ENCODE measurements at places on chromosomes 5 and 9.

GRCh38 chr5:97417986-97418385, 234.9 kb upstream of the RIOK2 start:
- no peak for DNase-seq

GRCh38 chr5:168921147-168921866, 342.1 kb upstream of the PANK3 start:
- DNase-seq, result no peak

DNA sequence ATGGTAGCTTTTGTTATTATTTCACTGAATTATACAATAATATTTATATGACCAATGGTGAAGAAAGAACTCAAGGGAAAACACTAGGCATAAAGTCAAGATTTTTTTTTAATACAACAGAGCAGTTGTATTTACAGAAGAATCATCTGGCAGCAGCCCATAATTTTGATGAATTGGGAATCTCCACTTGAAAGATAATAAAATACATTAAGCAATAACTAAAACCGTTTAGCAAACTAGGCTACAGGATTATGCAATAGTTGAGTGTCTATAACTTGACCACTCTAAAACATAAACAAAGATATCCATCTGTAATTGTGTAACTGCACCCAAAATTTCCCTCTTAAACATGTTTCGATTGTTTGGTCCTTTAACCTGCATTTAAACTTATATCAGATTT, 80.8 kb downstream of the SNCAIP start:
- DNase-seq, result peak; percentile 21

GRCh38 chr9:18023332-18023731, 444.5 kb downstream of the SH3GL2 start:
- no peak for DNase-seq

GRCh38 chr9:82991671-82992070, 71.3 kb downstream of the RASEF start:
- peak; percentile 74 for DNase-seq

DNA sequence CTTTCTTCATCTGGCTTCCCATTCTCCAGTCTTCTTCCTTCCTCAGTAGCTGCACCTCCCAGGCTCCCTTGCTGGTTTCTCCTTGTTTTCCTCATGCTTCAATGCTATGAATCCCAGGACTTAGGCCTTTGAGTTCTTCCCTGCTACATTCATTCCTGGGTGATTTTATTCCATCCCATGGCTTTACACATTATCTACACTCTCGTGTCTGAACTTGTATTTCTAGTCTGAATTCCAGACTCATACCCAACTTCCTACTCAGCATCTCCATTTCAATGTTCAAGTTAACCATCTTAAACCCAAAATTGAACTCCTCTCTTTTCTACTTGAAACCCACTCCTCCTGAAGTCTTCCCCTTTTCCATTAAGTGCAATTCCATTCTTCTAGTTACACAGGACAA, 20.0 kb downstream of the SLC24A2 start:
- no peak for DNase-seq

- no peak for DNase-seq
These were observed 5.0 kb upstream of the RASGRF2 start for GRCh38 chr5:80955082-80955590.

GRCh38 chr5:130871346-130872086, 293.5 kb downstream of the HINT1 start:
- DNase-seq, result peak; percentile 3

DNA sequence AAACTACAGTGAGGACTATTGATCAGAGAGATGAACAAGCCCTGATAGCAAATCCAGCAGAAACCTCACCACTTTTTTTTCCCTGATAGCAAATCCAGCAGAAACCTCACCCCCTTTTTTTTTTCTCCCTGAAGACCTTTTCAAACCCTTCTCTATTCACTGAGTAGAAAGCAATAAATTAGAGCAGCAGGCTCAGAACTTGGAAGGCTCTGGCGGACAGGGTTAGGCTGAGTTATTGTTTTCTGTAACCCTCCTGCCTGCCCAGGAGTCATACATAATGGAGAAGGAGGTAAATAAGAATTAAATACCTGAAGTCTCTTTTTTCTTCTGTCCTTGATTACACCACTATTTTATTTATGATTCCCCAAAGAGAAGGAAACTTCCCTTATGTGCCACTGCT, 136.3 kb upstream of the SNX2 start:
- DNase-seq, result no peak

DNA sequence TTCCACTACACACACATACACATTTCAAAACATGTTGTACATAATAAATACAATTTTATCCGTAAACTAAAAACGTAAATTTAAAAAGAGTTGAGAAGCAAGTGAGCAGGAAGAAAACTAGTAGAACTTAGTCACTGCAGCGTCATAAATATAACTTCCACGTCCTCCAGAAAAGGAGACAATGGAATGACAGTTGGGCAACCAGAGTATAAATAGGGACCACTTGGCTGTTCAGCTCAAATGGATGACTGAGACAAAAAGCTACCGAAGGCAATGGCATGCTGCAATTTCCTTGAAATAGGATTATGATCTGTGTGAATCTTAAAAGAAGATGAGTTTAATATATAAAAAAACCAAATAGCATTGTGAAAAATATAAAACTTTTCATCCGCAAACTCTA, 438.5 kb upstream of the RGMB start:
- no peak for DNase-seq

- no peak for DNase-seq
These were observed 284.7 kb downstream of the NR2F1-AS1 start for GRCh38 chr5:93296338-93296737.

DNA sequence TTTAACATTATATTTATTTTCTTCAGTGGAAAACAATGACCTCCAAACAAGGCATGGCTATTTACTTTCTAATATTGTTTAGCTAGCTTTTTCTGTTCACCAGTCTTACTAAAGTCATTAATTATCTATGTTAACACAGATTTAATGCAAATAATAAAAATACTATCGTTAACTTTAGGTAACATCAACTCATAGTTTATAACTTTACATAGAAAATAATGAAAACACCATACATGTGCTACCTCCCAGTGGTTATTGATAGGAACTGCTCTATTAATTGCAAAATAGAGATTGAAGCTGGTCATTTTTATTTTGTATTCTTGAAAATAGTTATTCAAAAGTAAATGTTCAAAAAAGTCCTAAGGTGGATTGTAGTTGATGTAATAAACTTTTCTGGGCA, 78.3 kb upstream of the HCN1 start:
- DNase-seq, result peak; percentile 9

DNA sequence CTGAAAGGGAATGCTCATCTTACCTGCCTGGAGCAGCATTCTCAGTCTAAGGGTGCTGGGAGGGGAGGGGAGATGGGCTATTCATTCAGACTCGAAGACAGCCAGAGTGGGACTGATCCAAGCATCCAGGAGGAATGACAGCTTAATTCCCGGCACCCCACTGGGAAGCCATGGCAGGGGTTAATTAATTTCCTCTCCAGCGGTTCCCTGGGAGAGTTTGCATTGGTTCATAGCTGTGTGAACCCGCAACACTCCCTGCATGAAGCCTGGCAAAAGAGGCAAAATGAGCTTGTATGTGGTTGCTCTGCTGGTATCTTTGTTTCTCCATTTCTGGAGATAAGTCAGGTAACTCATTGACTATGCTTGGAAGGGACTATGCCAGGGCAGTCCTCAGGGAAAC, 401.0 kb upstream of the SLC24A2 start:
- no peak for DNase-seq

- DNase-seq, result no peak
These were observed 11.5 kb upstream of the PPP2R2B start for GRCh38 chr5:146890066-146890465.

- no peak for DNase-seq
These were observed 14.3 kb downstream of the CTSL start for GRCh38 chr9:87740209-87740608.

GRCh38 chr5:113384782-113385285, 50.0 kb downstream of the TSSK1B start:
- no peak for DNase-seq

- DNase-seq, result no peak
These were observed 2022.9 kb upstream of the CDH6 start for GRCh38 chr5:29170599-29170998.

GRCh38 chr9:108347463-108348188, 508.2 kb downstream of the ACTL7B start:
- no peak for DNase-seq

GRCh38 chr5:55547781-55548180, 13.0 kb upstream of the PLPP1 start:
- no peak for DNase-seq

- no peak for DNase-seq
These were observed 2.4 kb upstream of the STC2 start for GRCh38 chr5:173330338-173331206.

- no peak for DNase-seq
These were observed 279.5 kb upstream of the PIK3R1 start for GRCh38 chr5:67935908-67936566.

DNA sequence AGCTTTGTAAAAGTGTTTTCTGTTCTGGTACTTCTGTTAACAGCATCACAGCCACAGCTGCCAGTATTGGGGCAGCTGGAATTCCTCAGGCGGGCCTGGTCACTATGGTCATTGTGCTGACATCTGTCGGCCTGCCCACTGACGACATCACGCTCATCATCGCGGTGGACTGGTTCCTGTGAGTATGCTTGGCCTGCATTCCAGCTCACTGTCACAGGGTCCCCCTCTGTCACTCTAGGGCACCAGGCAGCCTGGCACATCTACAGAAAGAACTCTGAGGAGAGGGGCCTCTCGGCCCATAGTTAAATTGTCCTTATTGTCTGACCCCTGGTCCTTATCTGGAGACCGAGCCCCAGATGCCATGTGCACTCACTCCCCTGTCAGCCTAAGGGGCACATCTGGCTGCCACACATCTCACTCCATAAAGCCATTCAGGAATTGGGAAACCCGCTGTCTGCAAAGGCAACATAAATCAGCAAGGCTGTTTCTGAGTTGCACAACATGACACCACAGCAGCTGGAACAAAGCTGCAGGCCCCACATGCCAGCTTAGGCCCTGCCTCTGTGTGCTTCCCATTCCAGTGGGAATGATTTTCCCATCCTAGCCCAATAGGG, 77.5 kb downstream of the SLC1A3 start:
- DNase-seq, result no peak

DNA sequence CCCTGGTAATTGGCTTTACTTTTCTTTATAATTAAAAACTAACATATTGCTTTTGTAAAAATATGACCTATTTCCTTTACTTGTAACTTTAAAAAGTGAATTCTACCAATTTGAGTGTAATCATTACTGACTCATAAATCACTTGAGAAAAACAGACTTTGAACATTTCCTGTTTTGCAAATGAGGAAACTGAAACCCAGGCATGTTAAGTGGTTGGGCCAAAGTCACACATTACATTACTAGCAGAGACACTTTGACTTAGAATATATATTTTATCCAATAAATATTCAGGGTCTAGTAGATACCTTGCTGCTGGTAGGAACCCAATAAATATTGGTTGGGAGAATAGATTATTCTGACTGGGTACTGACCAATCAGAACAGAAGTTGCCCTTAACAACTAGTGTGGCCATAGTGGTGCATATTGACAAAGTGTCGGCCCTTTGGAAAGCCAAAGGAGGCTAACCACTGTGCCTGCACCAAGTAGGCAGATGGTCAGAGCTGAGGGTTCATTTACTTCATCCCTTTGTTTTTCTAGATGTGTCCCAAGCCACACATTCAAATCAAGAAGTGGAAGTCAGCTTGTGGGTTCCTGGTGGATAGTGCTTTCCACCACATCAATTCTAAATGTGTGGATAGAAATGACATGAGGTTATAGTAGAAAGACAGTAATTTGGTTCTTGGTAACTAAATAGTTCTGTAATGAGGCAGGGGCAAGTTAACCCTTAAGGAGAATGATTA, 365.1 kb upstream of the RIOK2 start:
- no peak for DNase-seq

DNA sequence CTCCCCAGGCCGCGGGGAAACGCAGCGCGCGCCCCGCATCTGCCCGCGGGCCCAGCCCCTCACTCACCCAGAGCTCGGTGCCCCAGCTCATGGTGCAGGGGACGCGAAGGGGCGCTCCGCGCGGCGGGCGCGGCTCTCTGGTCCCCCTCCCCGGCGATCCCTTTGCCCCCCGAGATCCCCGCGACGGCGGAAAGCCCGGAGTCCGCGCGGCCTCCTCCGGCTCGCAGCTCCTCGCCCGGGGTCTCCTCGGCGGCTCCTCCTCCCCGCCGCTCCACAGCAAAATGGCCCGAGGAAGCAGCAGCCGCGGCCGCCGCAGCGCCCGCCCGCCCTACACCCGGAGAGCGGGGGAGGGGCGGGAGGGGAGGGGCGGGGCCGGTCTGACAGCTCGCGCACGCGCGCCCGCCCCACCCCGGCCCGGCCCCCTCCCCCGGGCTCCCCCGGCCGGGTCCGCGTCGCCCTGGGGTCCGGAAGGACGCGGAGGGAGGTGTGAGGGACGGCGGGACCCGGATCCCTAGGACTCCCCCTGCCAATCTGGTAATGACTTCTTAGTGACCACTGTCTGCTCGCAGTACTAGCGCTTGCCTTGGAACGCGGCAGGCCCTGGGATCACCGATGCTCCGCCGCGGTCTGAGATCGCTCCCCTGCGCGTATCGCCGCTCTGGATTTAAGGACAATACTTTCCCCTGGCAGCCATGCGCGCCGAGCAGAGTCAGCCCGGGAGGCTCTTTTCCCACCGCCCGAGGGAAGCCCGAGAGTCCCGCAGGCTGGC, at the start of gene FNBP1:
TSS of gene FNBP1 (minus strand) at position 305 of the 769 bp plus-strand sequence. CDS start at position 91, 214 bp downstream.
- peak; percentile 28 for DNase-seq

GRCh38 chr9:86200599-86201162, 58.8 kb downstream of the C9orf153 start:
- DNase-seq, result no peak

DNA sequence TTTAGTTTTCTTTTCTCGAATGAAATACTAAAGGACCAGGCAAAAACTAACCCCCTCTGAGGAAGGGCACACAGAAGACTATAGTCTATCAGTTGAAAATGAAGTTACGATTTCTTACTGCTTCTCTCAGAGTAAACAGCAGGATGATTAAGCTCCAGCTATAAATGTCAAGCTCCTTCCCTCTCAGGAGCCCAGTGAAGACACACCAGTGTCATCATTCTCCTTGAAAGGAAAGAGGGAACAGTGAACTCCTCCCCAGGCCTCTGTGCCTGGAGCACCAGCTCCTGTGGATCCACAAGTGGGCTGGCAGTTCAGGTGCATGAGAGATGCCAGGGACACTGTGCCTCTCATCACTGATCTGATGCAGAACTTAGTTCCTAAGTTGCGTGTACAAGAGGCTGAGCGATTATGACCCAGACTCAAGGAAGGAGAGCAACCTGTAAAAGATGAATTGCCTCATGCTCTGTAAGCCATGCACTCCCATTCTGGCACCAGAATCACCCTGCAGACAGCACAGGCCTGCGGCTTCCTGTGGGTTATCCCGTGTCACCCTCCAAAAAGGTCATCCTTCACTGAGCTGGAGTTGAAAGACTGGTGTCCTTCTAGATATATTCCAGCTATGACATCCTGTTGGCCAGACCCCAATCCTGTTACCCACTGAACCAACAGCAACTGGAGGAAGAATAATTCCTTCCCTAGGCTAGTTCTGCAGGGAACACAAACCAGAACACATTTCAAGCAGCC, 394.0 kb downstream of the SEMA5A start:
- no peak for DNase-seq

DNA sequence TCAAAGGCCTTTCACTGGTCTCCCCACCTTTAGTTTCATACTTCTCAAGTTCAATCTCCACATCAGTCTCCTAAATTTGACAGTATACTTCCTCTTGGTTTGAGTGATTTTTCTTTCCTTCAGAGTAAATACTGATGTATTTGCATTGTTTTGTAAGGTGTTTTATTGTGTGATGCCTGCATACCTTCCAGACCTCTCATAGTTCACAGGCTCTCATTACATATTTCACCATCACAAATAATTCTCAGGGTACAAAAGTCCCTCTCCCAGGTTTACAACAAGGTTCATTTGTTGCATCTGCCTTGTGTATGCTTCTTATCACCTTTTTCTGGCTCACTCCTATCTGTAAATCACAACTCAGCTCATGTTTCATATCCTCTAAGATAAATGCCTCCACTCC, 22.2 kb upstream of the TUSC1 start:
- no peak for DNase-seq

Data from SHP77 (cell line).